ENCODE measurements at places on chromosomes 1 and 21. TPM values are rescaled to one million over a fixed set of nuclear protein-coding genes. Genes with fewer than 3 reads are reported as not detected.

- H3K27me3 ChIP-seq, result no peaks in the 10 kb centered on the region
- peak overlapping the region; percentile 7 for H3K4me3 ChIP-seq
- peaks cover 33% of the 10 kb centered on the region for H3K4me1 ChIP-seq
- no peak overlapping the region for H3K27ac ChIP-seq
Observed at GRCh38 chr1:150979092-150980056, 2.7 kb upstream of the ANXA9 start.

- H3K36me3 ChIP-seq, result no peaks in the 10 kb centered on the region
- peak; percentile 9 for DNase-seq
- H3K4me3 ChIP-seq, result no peak overlapping the region
- H3K27ac ChIP-seq, result no peak overlapping the region
- H3K27me3 ChIP-seq, result peaks cover 5% of the 10 kb centered on the region
Observed at GRCh38 chr1:233945573-233945972, 41.1 kb downstream of the SLC35F3 start.

DNA sequence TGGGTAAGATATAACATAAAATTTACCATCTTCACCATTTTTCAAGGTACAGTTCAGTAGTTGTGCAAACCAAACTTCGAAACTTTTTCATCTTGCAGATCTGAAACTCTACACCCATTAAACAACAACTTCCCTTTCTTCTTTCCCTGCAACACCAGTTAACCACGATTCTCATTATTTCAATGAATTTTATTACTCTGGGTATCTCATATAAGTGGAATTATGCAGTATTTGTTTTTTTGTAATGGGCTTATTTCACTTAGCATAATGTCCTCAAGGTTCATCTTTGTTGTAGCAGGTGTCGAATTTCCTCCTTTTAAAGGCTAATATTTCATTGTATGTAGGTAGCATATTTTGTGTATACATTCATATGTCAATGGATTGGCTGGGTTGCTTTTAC is 146.1 kb downstream of the SPATA46 start:
- H3K36me3 ChIP-seq, result no peaks in the 10 kb centered on the region
- no peak for DNase-seq
- H3K4me3 ChIP-seq, result no peak overlapping the region
- H3K27me3 ChIP-seq, result peaks cover 10% of the 10 kb centered on the region

The RGS16 gene
- 51.9 TPM for total RNA-seq

The ADCY10 gene
- not detected for total RNA-seq

The MEX3A gene
- 0.43 TPM for total RNA-seq
